HT-29 (cell line): ENCODE measurements at places on chromosomes 3 and 15. TPM values are rescaled to one million over a fixed set of nuclear protein-coding genes. Genes with fewer than 3 reads are reported as not detected.
A peak's percentile ranks its signal among the peaks of the same experiment; 100 is the strongest.

- DNase-seq = no peak
Observed at GRCh38 chr3:157417247-157417646, 19.4 kb upstream of the PTX3 start.

DNA sequence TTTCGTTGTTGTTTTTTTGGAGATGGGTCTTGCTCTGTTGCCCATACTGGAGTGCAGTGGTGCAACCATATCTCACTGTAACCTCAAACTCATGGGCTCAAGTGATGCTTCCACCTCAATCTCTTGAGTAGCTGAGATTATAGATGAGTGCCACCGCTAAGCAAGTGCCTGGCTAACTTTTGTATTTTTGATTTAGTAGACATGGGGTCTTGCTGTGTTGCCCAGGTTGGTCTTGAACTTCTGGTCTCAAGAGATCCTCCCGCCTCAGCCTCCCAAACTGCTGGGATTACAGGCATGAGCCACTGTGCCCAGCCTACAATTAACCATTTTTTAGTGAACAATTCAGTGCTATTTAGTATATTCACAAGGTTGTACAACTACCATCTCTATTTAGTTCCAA lies 42.2 kb downstream of the ARHGEF3 start:
- DNase-seq = no peak

DNA sequence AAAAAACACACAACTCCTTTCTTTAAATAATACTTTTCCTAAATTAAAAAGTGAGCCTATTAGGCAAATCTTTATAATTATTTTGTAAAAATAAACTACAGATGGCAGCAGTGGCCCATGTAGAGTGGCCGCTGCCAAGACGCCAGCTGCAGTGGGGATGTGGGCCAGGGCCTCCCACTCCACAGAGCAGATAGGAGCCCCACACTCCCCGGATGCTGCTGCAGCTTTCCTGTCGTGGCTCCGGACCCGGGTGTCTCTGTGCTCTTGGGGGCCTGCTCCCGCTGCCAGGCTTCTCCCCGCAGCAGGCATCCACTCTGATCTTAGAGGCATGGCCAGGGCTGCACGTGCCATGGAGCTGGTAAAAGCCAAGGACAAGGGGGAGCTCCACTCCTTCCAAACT lies 67.5 kb downstream of the PROS1 start:
- DNase-seq = no peak

DNA sequence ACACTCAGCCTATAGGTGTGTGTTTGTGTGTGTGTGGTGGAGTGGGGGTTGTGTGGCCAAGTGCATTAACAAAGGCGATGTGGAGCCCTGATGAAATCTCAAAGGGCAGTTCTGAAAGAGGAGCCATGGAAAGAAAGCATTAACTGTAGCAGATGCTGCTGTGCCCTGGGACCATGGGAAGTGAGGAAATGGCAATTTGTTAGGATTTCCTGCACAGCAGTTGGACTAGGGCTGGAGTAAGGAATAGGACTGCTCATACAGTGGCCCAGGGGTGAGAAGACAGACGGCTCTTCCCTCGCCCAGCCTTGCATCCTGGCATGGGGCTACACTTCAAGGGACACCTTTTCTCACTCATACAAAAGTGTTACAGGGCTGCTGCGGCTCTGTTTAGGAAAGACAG lies 12.3 kb upstream of the ZBTB38 start:
- DNase-seq = no peak

GRCh38 chr3:161560008-161560637 lies 63.5 kb downstream of the OTOL1 start:
- peak; percentile 65 for DNase-seq

- no peak for DNase-seq
Observed at GRCh38 chr3:120033596-120033995, 60.7 kb downstream of the GSK3B start.

- DNase-seq = no peak
Observed at GRCh38 chr3:166089575-166089974, 252.4 kb upstream of the BCHE start.

DNA sequence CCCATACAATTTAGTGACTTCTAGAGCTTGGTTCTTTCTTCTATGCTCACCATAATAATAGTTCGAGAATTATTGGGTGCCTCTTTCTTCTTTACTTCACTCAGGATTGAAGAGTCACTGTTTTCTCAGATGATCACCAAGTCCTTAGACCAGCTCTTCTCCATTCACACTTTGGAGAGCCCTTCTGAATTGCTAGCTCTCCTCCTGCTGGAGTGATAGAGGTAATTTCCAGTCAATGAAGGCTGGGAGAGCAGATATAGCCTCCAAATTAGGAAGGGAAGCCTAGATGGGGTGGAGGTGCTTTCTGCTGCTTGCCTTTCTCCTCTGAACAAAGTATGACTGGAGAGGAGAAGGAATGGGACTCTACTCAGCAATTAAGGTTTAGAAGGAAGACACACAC lies 10.7 kb upstream of the BBX start:
- peak; percentile 17 for DNase-seq

- no peak for DNase-seq
Observed at GRCh38 chr3:72272356-72272755, 487.4 kb upstream of the PROK2 start.

- no peak for DNase-seq
Observed at GRCh38 chr3:19347671-19348070, 199.4 kb downstream of the KCNH8 start.

GRCh38 chr3:106337116-106337515 lies 468.3 kb upstream of the CBLB start:
- DNase-seq = no peak

GRCh38 chr15:40080104-40080503 lies 28.6 kb downstream of the BMF start:
- no peak for DNase-seq

- DNase-seq = no peak
Observed at GRCh38 chr3:16064642-16065414, 109.7 kb upstream of the GALNT15 start.

- no peak for DNase-seq
Observed at GRCh38 chr15:38130205-38130567, 122.5 kb upstream of the SPRED1 start.

DNA sequence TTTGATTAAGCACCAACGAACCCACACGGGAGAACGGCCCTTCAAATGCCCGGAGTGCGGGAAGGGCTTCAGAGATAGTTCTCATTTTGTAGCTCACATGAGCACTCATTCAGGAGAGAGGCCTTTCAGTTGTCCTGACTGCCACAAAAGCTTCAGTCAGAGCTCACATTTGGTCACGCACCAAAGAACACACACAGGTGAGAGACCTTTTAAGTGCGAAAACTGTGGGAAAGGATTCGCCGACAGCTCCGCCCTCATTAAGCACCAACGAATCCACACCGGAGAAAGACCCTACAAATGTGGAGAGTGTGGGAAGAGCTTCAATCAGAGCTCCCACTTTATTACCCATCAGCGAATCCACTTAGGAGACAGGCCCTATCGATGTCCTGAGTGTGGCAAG lies 8.7 kb downstream of the ZNF774 start:
- DNase-seq = no peak

GRCh38 chr15:39625856-39626255 lies 45.0 kb downstream of the THBS1 start:
- DNase-seq = no peak

MUC20 gene
- total RNA-seq = 52.3 and 68.0 TPM in 2 replicates

PRSS50 gene
- total RNA-seq = not detected in 2 replicates

IGSF10 gene
- total RNA-seq = 0.70 and 2.2 TPM in 2 replicates

EIF2B5 gene
- total RNA-seq = 36.2 and 44.8 TPM in 2 replicates

CCDC39 gene
- total RNA-seq = not detected in 2 replicates

CEMIP gene
- total RNA-seq = 7.3 and 9.4 TPM in 2 replicates

B3GNT5 gene
- total RNA-seq = 6.7 and 8.3 TPM in 2 replicates
